ENCODE measurements at places on chromosomes 1 and 21.

DNA sequence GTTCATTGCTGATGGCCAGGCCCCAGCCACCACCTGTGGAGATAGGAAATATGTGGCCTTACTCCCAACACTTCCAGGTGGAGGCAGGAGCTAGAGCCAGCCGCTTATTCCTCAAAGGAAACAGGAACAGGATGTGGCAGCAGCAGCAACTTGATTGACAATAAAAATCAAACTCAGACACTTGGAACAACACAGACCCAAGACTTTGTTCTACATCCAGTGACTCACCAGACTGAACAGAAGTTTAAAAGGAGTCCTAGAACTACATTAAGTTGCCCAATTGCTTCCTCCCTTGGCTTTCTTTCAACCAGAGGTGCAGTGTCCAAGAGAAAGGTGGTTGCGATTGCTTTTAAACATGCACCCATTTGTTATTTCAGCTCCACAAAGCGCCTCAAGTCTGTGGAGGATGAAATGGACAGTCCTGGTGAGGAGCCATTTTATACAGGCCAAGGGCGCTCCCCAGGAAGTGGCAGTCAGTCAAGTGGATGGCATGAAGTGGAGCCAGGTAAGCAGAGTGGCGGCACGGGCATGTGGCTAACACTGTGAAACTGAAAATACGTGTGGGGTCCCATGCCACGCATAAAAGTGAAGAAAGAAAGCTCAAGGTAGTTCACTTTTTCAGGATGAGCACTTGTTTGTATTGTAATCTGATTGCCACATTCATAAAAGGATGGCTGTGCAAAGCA lies 276.6 kb downstream of the NFIA start:
- H3K4me3 ChIP-seq = no peak overlapping the region
- DNase-seq = peak; percentile 3
- no peaks in the 10 kb centered on the region for H3K27me3 ChIP-seq
- no peaks in the 10 kb centered on the region for H3K4me1 ChIP-seq
- no peaks in the 10 kb centered on the region for H3K36me3 ChIP-seq

- no peaks in the 10 kb centered on the region for H3K4me1 ChIP-seq
- no peak overlapping the region for H3K4me3 ChIP-seq
- peak; percentile 16 for DNase-seq
- no peak overlapping the region for H3K27ac ChIP-seq
- no peaks in the 10 kb centered on the region for H3K27me3 ChIP-seq
Measured at GRCh38 chr21:41966041-41966833, 12.4 kb upstream of the C2CD2 start.

DNA sequence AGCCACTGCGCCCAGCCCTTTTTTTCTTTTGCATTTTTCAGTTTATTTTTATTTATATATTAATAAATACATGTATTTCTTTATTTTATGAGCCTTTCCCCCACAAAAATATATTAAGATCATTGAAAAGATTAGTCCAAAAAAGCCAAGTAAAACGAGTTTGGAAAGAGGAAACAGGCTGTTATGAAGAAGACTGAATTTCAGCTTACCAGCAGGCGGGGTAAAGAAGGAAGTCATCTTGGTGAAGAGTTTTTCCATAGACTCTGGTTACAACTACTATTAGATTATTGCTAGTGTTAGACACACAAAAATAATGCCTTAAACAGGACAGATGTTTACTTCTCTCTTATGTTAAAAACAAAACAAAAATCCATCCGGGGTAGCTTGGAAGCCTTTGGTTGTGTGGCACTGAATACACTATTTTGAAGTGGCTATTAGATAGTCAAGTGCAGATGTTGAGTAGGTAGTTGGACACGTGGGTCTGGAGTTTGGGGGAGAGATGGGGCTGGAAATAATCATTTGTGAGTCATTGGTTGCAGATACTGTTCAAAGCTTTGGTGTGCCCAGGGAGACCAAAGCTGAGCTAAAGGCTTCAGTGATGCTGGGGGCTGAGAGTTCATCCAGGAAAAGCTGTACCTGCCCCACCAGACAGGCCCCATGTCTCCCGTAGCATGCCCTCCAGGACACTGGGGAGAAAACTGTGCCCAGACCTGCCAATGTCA lies 8.7 kb upstream of the LRRC71 start:
- H3K4me3 ChIP-seq = no peak overlapping the region
- DNase-seq = peak; percentile 49
- no peaks in the 10 kb centered on the region for H3K36me3 ChIP-seq
- H3K4me1 ChIP-seq = peaks cover 15% of the 10 kb centered on the region

- no peak overlapping the region for H3K27ac ChIP-seq
- H3K36me3 ChIP-seq = no peaks in the 10 kb centered on the region
- no peak overlapping the region for H3K4me3 ChIP-seq
- peaks cover 12% of the 10 kb centered on the region for H3K4me1 ChIP-seq
- DNase-seq = no peak
- H3K27me3 ChIP-seq = no peaks in the 10 kb centered on the region
Measured at GRCh38 chr1:147245586-147246021, 3.1 kb downstream of the CHD1L start.

DNA sequence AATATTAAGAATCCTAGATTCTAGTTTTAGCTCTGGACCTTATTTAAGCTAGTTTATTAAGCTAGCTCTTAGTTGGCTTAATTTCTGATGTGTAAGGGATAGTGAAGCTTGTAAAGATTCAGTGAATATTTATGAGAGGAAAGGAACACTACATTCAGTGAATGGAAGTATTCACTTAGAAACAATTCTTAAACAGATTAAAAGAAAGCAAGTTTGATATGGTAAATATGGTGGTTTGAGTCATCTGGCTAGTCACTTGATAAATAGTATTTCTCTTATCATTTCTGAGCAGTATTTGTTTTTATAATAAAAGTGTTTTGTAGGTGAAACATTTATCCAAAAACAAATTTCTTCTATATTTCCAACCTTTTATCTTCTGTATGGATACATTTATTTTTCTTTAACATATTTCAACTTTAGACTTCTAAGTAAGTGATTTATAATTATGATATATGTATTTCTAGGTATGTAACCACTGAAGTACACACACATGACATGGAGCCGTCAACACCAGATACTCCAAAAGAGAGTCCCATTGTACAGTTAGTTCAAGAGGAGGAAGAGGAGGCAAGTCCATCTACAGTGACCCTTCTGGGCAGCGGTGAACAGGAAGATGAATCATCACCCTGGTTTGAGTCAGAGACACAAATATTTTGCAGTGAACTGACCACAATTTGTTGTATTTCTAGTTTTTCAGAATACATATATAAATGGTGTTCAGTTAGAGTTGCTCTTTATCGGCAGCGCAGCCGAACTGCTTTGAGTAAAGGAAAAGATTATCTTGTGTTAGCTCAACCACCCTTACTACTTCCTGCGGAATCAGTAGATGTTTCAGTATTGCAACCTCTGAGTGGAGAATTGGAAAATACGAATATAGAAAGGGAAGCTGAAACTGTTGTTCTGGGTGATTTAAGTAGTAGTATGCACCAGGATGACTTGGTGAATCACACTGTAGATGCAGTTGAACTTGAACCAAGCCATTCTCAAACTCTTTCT lies 55.6 kb downstream of the SUCO start:
- H3K27me3 ChIP-seq = no peaks in the 10 kb centered on the region
- DNase-seq = peak; percentile 90
- peak overlapping the region; percentile 70 for H3K27ac ChIP-seq
- H3K4me1 ChIP-seq = peaks cover 50% of the 10 kb centered on the region

DNA sequence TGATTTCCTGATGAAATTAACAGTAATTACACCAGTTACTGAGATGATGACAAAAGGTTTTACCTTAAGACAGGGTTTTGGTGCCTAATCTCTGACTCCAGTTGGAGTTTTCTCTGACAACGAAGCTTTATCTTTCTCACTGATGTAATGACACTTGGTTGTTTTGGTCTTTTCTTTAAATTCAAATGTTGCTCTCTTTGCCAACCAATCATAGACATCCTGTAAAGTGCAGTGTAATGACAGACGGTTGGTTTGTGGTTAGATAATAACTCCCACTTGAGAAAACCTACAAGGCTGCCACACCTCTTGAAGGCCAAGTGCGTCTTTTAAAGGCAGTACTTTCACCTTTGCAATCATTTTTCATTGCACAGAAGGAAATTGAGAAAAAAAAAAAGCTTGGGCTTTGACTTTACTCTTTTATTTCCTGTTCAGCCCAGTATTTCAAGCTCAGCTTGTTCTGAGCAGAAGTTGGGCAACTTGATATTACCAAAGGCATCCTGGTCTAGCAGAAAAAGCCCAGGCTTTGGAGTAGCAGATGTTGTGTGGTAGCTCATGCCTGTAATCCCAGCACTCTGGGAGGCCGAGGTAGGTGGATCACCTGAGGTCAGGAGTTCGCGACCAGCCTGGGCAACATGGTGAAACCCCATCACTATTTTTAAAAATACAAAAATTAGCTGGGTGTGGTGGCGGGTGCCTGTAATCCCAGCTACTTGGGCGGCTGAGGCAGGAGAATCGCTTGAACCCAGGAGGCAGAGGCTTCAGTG lies 14.9 kb downstream of the PDIK1L start:
- H3K27ac ChIP-seq = no peak overlapping the region
- no peak overlapping the region for H3K4me3 ChIP-seq
- peaks cover 4% of the 10 kb centered on the region for H3K36me3 ChIP-seq
- no peak for DNase-seq
- no peaks in the 10 kb centered on the region for H3K27me3 ChIP-seq
- peaks cover 13% of the 10 kb centered on the region for H3K4me1 ChIP-seq

DNA sequence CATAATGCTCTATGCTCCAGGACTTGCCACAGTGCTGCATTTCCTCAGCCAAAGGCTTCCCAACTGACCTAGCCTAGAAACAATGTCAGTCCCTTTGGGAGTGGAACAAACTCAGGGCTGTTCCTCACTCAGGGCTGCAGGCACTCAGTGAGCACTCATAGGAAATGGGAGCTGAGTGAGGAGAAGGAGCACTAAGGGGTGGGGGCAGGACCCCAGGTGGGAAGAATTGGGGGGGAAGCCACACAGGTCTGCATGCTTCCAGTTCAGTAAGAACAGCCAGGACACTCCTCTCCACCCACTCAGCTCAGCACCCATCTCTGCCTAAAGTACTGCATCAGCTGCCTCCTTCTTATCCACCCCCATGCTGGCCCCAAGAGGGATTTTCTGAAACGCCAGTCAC lies 7.3 kb upstream of the SLC5A9 start:
- no peak overlapping the region for H3K4me3 ChIP-seq
- DNase-seq = no peak
- no peaks in the 10 kb centered on the region for H3K36me3 ChIP-seq

GRCh38 chr1:32881871-32882850 lies 4.1 kb upstream of the HPCA start:
- peaks cover 16% of the 10 kb centered on the region for H3K27me3 ChIP-seq
- DNase-seq = no peak
- H3K27ac ChIP-seq = no peak overlapping the region
- no peak overlapping the region for H3K4me3 ChIP-seq
- H3K4me1 ChIP-seq = no peaks in the 10 kb centered on the region
- H3K36me3 ChIP-seq = no peaks in the 10 kb centered on the region

DNA sequence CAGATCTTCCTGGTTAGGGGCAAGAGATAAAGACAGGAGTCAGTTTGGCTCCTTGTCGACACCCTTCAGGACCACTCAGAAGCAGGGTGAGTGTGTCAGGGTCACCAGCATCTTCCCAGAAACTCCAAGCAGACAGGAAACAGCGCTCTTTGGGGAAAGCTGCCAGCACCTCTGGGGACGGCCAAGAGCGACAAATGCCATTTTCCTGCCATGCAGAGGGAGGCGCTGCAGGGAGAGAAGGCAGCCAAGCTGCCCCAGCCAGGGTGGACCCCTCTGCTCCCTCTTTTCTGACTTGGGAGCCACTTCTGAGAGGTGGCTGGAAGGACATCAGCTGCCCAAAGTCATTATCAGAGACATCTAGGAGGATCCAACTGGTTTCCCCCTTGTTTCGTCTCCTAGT lies 29.0 kb downstream of the SIM2 start:
- no peak overlapping the region for H3K4me3 ChIP-seq
- no peak overlapping the region for H3K27ac ChIP-seq
- no peaks in the 10 kb centered on the region for H3K4me1 ChIP-seq
- H3K27me3 ChIP-seq = peaks cover 48% of the 10 kb centered on the region
